Left lobe of liver (tissue), 2 donors: ENCODE measurements at places on chromosomes 3 and 15.

GRCh38 chr15:80411788-80412288 lies 7.7 kb downstream of the ARNT2 start:
- no peak for DNase-seq

GRCh38 chr15:101004986-101005747 lies 86.0 kb downstream of the LRRK1 start:
- DNase-seq, result peak; percentile 15

DNA sequence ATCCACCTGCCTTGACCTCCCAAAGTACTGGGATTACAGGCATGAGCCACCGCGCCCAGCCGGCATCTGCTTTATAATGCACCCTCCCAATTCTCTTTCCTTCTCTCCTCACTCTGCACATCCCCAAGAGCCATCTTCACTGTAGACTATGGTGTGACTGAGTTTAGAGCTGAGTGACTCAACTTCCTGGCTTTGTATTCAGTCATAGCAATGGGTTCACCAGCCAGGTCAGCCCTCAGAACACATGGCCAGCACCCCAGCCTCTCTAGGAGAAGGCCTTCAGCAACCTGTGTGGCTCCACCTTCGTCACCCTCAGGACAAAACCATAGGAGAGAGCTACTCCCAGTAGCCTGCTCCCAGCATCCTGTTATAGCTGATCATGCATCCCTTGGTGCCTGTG lies 33.0 kb downstream of the ARID3B start:
- DNase-seq, result no peak

GRCh38 chr3:120281261-120281660 lies 3.8 kb downstream of the GPR156 start:
- DNase-seq, result no peak

DNA sequence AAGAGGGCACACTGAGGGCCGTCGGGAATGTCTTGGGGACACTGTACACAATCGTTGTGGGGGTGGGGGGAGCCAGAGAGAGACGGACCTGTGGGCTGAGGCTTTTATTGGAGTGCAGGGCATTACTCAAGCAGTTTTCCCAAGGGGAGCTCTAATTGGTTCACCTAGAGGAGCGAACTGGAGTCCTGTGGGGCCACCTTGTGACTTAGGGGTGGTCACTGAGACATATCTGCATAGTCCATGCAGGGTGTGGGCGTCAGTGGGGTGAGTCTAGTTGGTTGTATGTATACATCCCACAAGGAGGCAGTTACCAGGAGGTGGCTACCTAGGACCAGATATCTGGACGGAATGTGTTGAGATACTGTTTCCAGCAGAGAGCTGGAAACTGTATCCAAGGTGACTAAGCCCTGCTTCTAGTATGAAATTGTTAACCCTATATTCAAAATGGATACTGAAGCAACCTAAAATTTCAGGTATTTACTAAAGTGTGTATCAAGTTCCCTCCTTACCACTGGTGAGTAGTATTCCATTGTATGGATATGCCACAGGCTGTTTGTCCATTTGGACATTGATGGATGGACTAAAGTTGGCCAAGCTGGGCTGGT lies 2.6 kb upstream of the PIGZ start:
- no peak for DNase-seq

GRCh38 chr15:56174649-56175048 lies 69.0 kb downstream of the RFX7 start:
- DNase-seq, result no peak

- no peak for DNase-seq
Observed at GRCh38 chr15:72534523-72534922, 60.4 kb downstream of the ARIH1 start.

GRCh38 chr3:114666623-114667022 lies 372.8 kb downstream of the TIGIT start:
- DNase-seq, result no peak
